Psoas muscle (tissue), 8 donors: ENCODE measurements at places on chromosomes 11 and 22. TPM values are rescaled to one million over a fixed set of nuclear protein-coding genes. Genes with fewer than 3 reads are reported as not detected.

DNA sequence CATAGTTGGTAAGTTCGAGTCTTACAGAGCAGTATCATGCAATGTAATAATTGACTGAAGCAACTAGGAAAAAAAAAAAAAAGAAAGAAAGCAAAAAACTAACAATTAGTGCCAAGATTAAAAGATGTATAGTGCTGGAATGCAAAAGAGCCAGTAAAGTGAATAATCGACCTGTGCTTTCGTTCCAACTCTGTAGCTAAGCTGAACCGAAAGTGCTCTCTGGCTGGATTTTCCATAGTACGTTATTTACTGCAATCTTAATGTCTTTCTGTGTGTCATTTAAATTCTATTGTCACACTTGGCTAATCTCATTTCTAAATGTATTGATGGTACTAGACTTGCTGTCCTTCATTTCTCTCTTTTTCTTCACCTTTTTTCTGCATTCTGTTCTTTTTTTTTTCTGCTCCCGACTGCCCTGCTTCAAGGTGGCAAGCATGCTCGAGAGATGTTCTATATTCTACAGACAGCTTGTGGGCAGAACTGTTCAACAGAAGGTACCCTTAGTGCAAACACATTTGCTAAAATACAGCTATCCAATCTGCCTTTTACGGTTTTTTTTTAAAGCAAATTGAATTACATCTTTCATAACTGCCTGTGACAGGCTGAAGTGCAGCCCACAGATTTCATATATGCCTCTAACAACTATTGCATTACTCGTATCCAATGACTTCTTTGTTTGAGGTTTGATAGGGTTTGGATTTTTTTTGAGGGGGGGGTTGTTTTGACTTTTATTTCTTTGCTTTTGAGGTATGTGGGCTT lies 204.2 kb upstream of the MTNR1B start:
- DNase-seq = no peak

DNA sequence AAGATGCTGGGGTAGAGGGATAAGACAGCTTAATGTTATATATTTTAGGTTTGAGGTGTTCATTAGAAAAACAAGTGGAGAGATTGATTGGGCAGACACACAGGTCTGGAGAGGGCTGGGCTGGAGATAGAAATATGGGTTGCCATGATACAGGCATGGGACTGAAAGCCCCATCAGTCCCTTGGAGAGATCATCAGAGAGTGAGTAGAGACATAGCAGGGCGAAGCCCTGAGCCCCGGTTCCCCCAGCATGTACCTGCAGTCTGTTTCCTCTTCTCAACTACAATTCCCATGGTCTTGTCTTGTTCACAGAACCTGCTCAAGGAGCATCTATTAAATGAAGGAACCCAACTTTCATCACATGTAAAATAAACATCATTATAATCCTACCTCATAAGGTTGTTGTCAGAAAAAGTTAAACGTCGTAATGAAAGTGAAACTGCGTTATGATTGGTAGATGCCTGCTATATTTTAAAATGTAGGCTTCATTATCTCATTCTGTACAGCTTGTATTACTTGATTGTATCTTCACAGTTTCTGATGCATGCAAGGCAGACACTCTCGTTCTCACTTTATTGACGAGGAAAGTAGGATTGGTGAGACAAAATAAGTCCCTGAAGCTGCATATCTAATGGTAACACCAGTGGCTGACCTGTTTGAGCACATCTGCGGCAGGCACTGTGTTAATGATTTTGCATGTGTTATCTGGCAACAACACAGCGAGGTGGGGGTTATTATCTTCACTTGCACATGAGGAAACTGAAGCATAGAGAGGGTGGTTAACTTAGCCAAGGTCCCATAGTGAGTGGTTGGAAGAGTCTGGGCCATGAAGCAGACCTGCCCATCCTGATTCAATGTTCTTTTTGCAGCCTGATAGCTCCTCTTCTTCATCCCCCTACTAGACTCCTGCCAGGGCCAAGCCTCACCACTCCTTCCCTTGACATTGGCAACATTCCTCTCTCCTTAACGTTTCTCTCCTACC lies 63.5 kb downstream of the ENDOD1 start:
- DNase-seq = no peak

DNA sequence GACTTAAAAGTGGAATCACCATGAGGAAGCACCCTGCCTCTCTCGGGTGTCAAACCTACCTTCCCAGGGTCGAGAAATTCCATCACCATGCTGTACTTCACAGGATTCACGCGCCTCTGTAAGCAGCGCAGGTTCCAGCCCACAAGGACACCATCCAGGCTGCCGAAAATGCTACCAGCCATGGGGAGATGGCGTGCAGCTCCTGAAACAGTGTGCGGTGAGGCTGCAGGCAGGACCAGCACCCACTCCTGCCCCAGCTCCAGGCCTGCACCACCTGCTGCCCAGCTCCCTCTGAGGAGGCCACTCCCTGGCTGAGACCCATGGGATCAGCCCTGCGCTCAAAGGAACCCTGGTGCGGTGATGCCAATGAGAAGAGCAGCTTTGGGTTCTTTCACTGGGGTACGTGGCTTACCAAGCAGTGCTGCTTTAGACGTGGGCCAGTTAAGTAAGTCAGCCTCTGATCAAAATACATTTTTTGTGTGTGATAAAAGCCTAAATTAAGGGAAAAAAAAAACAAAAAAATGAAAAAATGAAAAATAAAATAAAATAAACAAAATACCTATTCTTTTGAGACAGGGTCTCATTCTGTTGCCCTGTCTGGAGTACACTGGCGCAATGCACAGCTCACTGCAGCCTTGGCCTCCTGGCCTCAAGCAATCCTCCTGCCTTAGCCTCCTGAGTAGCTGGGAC lies 115.4 kb downstream of the MED15 start:
- no peak for DNase-seq

GRCh38 chr11:6206456-6207180 lies 1.3 kb downstream of the C11orf42 start:
- no peak for DNase-seq

Gene C1QTNF4
- polyA plus RNA-seq = 0.70 TPM

Gene CHEK1
- polyA plus RNA-seq = 1.2 TPM

Gene PRR33
- 0.61 TPM for polyA plus RNA-seq

DNA sequence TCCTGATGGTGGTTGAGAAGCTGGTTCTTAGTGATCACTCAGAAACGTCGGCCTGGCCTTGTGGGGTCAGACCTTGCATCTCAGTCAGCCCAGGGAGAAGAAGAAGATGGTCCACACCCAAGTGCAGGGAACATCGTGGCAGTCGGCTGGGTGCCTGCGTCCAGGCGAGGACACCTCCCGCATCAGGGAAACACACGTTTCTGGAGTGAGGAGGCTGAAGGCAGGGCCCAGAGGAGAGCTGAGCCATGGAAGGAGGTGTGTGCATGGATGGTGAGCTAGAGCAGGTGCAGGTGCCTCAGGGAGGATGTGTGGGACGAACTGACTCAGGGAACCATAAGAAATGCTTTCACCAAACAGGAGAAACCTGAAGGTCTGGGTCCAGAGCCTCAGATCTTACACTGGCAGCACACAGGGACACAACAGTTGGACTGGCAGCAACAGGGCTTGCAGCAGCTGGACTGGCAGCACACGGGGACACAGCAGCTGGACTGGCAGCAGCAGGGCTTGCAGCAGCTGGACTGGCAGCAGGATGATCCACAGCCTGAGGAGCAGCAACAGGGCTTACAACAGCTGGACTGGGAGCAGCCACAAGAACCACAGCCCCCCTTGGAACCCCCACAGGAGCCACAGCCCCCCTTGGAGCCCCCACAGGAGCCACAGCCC lies 632 bp downstream of the KRTAP5-2 start:
- no peak for DNase-seq

DNA sequence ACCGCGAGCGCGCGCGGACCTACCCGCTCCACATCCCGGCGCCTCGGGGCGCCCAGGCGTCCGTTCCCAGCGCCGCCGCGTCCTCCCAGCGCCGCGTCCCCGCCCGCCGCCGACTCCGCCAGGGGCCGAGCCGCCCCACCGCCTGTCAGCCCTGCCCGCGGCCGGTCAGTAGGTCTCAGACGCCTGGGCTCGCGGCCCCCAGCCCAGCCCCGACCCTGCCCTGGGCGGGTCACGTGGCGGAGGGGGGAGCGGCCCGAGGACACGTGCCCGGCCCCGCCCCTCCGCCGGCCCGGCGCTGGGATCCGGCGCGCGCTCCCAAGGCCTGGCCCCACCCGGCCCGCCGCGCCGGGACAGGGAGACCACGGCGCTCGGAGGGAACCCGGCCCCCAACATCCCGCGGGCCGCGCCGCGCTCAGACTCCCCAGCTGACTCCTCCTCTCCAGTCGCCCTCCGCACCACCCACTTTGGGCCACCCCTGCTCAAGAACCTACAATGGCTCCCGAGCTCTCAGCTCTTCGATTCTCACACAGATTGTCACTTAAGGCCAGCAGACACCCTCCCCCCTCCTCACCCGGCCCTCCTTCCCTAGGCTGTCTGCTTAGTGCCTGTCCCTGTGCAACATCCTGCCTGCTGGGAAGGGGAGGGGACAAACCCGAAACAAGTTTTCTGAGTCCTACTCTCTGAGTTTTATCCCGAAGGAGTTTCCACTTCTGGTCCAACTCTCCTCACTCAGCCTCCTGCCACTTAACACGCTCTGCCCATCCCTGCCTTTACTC lies at the start of gene RAB3IL1:
Gene RAB3IL1, minus strand, starts transcription at position 233 of the 776 bp plus-strand sequence. Its CDS starts 199 bp downstream, at position 34.
- peak; percentile 82 for DNase-seq

DNA sequence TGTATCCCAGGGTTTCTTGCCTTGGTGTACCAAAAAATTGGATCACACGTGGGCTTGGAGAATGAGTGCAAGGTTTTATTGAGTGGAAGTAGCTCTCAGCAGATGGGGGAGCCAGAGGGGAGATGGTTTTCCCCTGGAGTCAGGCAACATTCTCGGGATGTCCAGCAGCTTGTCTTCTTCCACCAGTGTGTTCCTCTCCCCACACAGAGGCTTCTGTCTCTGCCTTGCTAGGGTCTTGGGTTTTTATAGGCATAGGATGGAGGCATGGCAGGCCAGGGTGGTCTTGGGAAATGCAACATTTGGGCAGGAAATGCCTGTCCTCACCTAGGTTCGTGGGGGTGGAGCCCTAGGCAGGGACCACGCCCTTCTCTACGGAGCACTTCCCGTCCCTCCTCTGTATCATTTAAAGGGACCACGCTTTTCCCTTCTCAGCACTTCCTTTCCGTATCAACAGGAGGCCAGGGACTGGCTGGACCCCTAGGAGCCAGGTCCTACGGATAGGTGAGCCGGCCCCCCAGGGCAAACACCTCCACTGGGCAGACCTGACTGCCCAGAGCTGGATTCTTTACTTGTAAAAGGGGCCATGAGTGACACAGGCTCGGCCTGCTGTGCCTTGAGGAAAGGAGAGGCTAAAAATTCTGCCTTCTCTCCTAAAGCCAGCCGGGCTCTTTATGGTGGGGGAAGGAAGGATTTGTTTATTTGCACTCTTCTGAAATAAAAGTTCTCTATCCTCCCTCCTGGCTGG lies 55.3 kb upstream of the CCDC188 start:
- DNase-seq = peak; percentile 74

Gene CCDC87
- 0.06 TPM for polyA plus RNA-seq

DNA sequence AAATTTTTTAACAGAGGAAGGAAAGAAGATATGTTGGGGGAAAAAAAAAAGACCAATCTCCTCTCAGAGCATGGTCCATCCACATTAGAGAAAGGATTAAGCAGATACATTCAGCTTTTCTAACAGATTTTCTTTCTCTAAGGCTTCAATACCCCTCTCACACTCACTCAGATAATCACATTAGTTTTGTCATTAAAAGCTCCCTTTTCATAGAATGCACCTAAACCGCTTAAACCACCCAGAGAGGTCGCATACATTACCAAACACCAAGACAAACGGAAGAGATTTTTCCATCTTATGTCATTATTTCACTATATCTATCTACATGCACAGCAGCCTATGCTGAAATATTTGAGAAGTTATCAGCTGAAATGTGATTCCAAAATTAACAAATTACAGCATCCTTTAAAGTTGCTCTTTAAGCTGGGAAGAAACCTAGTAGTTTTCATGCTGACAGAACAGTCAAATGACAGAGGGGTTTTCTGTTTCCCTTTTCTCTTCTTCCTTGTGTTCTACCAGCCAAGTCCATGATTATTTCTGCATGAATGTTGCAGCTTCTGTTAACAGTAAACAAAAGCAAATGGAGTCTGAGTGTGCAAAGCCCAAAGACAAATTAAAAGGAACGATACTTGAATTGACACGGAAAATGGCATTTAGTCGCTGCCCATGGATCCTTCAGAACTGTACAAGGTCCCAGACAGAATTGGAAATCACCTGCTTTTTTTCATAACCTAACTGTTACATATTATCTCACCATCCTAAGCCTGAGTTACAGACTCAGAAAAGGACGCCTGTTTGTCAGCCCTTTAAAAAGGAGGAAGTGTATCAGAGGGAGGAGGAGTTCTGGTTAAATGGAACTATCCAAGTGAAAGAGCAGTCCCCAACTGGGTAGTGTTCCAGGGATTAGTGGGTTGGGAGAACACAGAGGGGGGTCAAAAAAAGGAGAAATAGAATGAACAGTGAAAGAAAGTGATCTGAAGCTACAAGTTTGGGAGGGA lies 54.6 kb downstream of the PRCP start:
- no peak for DNase-seq

Gene MS4A4A
- polyA plus RNA-seq = 2.4 TPM

Gene LRRC56
- polyA plus RNA-seq = 0.39 TPM

DNA sequence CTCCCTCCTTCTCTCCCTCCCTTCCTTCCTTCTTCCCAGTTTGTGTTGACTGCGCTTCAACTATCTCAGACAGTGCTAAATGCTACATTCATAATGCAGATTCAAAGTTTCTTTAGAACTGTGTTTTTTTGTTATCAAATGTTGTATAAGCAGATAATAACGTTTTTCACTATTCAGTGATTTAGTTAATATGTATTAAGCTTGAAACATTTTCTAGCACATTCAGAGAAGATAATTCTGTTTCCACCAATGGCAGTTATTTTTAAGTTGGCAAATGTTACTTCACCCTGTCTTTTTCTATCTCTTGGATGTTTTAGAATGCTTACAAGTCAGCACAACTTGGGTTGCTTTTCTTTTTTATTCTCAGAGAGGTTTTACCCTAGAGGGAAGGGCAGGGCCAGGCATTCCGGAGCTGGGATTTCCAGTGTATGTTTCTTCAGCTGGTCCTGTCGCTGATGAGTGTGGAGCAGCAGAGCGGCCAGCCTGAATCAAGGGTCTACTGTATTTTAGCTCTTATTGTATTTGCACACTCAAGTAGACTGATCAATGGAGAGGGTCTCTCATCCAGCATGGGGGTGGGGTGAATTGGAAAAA lies 162.3 kb upstream of the ARHGAP20 start:
- no peak for DNase-seq

DNA sequence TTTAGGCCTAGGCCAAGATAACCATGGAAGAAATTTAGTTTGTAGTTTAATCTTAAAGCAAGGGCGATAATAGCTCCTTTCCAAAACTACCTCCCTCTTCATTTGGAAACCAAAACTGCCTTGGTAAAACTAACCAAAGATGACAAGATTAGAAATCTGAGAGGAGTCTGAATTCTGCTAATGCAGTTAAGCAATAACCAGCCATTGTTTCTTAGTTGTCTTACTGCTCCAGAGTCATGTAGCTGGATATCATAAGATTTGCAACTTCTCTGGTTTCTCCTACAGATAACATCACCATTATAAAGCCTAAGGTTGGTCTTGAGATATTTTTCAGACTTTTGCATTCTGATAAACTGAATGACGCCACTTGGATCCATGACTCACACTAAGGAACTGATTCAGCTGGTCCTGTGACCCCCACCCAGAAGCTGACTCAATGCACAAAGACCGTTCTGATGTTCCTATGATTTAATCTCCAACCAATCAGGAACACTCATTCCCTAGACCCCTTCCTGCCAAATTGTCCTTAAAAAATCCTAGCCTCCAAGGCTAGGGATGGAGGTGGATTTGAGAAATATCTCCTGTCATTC lies 200.8 kb downstream of the LUZP2 start:
- no peak for DNase-seq
